NCI-H1105 (cell line): ENCODE measurements at places on chromosomes 12 and 14.
A peak's percentile ranks its signal among the peaks of the same experiment; 100 is the strongest.

GRCh38 chr12:15344561-15344960 lies 22.3 kb downstream of the PTPRO start:
- no peak for DNase-seq

DNA sequence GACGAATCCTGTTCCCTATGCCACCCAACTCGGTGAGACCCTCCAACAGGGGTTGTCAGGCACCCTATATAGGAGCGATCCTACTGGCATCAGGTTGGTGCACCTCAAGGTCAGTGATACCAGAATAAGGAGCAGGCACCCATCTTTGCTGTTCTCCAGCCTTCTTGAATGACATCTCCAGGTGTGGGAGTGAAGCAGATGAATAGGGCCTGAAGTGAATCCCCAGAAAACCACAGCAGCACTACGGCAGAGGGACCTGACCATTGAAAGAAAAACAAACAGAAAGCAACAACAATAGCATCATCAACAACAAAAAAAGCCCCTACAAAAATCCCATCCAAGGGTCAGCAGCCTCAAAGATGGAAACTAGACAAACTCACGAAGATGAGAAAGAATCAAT lies 445.2 kb upstream of the ATP2B1 start:
- DNase-seq, result no peak

- no peak for DNase-seq
Measured at GRCh38 chr12:77163074-77164038, 98.0 kb upstream of the E2F7 start.

GRCh38 chr14:71474301-71475265 lies 457.6 kb upstream of the RGS6 start:
- DNase-seq, result peak; percentile 85

GRCh38 chr14:57405562-57405961 lies 15.2 kb downstream of the NAA30 start:
- no peak for DNase-seq

- no peak for DNase-seq
Measured at GRCh38 chr14:23434488-23435222, 805 bp downstream of the MYH7 start.

DNA sequence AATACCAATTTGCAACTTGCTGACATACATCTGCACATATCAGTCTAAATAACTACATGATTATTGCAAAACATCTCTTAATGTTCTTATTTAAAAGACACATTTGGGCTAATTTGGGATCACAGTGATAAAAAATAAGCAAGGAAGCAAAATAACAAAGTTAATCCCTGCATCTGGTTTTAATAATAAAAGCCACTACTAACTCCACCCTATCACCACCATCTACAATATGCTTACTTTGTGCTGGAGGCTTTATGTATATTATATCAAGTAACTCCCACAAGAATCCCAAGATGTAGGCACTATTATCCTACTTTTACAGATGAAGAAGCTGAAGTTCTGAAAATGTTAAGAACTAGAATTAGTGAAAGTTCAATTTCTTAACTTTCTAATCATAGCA lies 45.7 kb downstream of the TAOK3 start:
- no peak for DNase-seq

- no peak for DNase-seq
Measured at GRCh38 chr14:64440494-64440893, 24.8 kb upstream of the AKAP5 start.

- DNase-seq, result no peak
Measured at GRCh38 chr12:62632411-62632918, 165.8 kb downstream of the MON2 start.

- DNase-seq, result no peak
Measured at GRCh38 chr12:5260591-5261086, 171.3 kb upstream of the NTF3 start.

DNA sequence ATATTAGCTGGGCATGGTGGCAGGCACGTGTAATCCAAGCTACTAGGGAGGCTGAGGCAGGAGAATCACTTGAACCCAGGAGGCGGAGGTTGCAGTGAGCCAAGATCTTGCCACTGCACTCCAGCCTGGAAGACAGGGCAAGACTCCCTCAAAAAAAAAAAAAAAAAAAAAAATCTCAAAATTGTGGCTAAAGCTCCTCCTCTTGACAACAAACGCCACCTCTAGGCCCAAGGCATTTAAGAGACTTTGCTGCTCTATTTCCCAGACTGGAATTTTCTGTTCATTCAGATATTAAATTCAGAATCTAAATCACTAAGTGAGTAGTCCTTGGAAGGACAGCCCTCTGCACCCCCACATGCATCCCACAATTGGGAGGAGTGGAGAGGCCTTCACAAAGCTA lies 1.4 kb downstream of the ZFYVE1 start:
- no peak for DNase-seq

- no peak for DNase-seq
Measured at GRCh38 chr14:45246691-45247090, 6.3 kb downstream of the MIS18BP1 start.

DNA sequence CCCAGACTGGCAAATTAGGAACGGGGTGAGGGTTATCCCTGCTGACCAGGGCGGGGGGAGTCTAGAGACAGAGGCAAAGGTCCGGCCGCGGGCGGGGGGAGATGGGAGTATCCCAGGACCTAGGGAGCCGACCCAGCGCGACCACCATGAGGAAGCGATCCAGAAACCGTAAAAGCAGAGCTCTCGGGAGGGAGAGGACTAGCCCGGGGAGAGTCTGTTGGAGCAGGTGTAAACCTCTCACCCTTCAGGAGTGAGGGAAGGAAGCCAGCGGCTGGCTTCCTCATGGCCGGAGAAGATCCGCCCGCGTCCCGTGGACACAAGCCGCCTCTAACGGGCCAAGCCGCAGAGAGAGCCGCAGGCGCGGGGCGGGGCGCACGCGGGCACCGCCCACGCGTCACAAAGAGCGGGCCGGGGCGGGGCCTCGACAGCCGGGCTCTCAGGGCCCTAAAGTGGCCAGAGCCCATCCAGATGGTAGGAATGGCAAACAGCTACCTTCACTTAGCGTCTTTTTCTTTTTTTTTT lies at the start of gene ACRBP:
Gene ACRBP, minus strand, starts transcription at position 350 of the 522 bp plus-strand sequence. Its CDS starts 66 bp downstream, at position 284.
- no peak for DNase-seq

GRCh38 chr12:96522690-96523089 lies 33.3 kb downstream of the CFAP54 start:
- DNase-seq, result no peak

GRCh38 chr14:77059276-77059915 lies 30.9 kb upstream of the IRF2BPL start:
- no peak for DNase-seq

DNA sequence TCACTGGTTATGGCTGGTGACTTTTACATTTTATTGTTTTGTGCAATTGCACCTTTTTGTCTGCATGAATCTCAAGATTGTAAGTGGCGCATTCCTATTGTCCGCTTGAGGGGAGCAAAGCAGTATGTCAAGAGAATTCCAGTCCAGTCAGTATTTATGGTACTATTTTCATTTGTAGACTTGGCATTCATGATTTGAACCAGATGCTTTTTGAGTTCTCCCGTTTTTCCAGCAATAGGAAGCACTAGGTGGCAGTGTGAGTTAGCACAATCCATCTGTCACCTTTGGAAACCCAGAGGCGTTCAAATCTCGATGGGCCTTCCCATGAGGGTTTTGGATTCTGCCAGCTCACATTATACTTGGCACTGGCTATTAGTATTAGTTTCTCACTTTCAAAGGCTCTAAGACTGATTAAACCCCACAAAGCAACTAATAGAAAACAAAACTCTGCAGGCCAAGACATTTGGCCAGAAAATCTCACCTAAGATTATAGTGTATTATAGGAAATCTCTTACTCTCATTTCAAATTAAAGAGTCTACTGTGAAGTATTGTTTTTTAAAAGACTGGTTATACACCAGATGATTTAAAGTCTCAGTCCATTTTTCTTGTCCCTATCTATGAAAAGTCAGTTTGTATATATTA lies 2.2 kb downstream of the DACT1 start:
- peak; percentile 67 for DNase-seq

DNA sequence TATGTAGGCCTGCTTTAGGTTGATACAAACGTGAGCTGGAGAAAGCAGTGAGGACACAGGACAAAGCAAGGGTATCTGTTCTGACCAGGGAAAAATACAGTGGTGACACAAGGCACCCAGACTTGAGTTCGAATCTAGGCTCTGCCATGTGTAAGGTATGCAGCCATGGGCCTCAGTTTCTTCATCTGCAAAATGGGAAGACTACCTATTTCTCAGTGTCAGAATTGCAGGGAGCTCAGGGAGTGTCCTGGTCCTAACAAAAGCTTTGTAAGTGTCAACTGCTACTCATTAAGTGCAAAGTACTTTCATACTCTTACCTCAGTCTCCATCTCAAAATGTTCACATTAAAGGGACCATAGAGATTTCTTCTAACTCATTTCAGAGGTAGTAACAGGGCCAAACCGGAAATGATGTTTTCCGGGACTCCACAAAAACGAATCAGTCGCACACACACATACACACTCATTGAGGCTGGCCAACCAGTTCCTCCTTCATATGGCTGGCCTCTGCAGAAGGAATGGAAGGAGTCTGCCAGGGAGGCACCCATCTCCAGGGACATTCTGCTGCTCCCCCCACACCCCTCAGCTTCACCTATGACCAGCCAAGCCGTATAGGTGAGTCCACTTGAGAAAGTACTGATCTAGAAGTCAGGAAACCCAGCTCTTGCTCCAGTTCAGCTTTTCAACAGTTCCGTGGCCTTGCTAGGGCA lies 7.8 kb downstream of the CTDSP2 start:
- no peak for DNase-seq

GRCh38 chr12:49624921-49625577 lies 1.7 kb downstream of the PRPF40B start:
- no peak for DNase-seq

GRCh38 chr12:16347391-16348298 lies at the start of gene MGST1:
Gene MGST1, plus strand, starts transcription at chr12:16347645. Its CDS starts 6,608 bp downstream, at chr12:16354253.
- peak; percentile 57 for DNase-seq

- peak; percentile 51 for DNase-seq
Measured at GRCh38 chr14:67571275-67571990, 28.6 kb downstream of the PIGH start.

DNA sequence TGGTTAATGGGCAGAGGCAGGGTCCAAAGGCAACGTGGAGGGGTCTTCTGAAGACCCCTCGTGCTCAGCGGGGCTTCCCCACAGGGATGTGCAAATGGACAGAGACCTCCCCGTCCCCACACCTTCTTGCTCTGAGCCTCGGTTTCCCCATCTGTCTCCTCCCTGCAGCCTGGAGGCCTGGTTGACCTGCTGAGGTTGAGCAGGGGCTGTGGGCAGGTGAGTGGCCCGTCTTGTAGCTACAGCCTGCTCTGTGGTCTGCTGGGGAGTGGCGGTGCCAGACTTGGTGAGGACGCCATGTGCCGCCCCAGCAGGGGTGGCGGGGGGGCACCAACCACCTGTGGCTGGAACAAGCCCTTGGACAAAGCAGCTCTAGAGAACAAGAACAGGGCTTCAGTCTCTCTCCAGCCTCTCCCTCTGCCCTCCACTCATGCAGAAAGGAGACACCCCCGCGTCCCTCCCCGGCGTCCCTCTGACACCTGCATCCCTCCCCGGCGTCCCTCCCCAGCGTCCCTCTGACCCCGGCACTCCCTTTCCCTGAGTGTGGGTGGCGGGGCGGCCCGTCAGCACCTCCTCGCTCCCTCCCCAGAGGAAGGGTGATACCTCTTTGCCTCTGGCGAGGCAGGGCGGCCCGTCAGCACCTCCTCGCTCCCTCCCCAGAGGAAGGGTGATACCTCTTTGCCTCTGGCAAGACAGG lies 83.7 kb downstream of the NOC4L start:
- DNase-seq, result no peak

GRCh38 chr12:25084816-25085215 lies 110.1 kb downstream of the DNAI7 start:
- DNase-seq, result no peak

- DNase-seq, result no peak
Measured at GRCh38 chr12:93804392-93805179, 127.4 kb downstream of the CRADD start.

GRCh38 chr14:50631408-50631821 lies 36.7 kb downstream of the SAV1 start:
- no peak for DNase-seq

DNA sequence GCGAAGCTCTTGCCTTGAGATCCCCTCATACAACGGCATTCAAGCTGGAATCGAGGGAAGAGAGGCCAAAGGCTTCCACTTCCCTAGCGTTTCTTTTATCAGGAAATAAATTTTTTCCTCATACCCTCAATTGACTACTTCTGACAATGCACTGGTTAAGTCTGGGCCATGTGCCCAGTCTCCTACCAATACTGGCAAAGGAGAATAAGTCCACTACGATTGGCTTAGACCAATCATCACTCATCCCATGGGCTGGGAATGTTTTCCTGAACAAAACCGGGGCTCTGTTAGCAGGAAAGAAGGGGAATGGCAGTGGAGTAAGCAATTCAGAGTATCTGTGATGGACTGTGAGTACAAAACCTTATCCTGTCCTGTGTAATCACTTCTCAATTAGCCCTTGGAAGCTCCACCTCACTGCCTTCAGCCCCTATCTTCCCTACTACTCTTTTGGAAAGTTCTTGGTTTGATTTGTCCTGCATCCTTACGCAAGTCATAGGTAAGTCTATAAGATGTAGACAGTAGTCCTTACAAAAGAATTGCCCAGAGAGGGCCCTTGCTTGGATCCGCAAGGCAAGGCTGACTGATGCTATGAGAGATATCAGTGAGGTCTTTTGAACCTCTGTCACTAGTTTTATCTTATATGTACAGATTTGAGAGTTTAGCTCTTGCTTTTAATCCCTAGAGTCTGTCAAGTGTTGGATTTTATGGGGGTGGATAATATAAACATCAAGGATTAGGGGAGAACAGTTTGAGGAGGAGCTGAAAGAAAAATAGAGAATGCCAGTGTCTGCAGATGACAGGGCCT lies 36.3 kb upstream of the CDK17 start:
- DNase-seq, result no peak

- no peak for DNase-seq
Measured at GRCh38 chr12:82708061-82708879, 21.6 kb downstream of the TMTC2 start.

- peak; percentile 71 for DNase-seq
Measured at GRCh38 chr12:130013771-130014484, 110.1 kb upstream of the TMEM132D start.

DNA sequence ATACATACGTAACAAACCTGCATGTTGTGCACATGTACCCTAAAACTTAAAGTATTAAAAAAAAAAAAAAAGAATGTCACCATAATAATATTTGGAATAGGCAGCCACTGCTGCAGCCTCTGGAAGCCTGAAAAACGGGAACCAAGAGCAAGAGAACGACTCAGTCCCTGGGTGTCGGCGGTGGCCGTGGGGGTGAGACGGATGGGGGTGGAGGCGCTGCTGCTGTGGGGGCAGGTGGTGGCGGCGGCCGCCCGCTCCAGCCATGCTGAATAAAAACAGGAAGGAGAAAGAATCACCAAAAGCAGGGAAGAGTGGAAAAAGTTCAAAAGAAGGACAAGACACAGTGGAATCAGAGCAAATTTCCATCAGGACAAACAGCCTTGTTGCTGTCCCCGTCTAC lies 46.9 kb downstream of the ZFYVE21 start:
- DNase-seq, result no peak
